NCI-H1105 treated with DMSO at 0.1 percent for 48 hours (cell line): ENCODE measurements at places on chromosomes 3 and 15.

GRCh38 chr3:5013021-5013906 is 34.0 kb downstream of the BHLHE40 start:
- no peak for DNase-seq

GRCh38 chr3:44252332-44252959 is 10.8 kb downstream of the TOPAZ1 start:
- DNase-seq: peak; percentile 18

GRCh38 chr3:47057212-47057671 is 77.8 kb downstream of the NBEAL2 start:
- no peak for DNase-seq

- no peak for DNase-seq
Observed at GRCh38 chr3:152745646-152746045, 89.3 kb upstream of the P2RY1 start.
